ENCODE measurements at places on chromosomes 1 and 21.

GRCh38 chr1:167474191-167474641 is 44.1 kb downstream of the CD247 start:
- no peak for DNase-seq

- peak; percentile 99 for DNase-seq
Measured at GRCh38 chr1:40040511-40041465, at the start of gene CAP1. Gene CAP1, plus strand, starts transcription at chr1:40040729. Its CDS starts 18,618 bp downstream, at chr1:40059347.

DNA sequence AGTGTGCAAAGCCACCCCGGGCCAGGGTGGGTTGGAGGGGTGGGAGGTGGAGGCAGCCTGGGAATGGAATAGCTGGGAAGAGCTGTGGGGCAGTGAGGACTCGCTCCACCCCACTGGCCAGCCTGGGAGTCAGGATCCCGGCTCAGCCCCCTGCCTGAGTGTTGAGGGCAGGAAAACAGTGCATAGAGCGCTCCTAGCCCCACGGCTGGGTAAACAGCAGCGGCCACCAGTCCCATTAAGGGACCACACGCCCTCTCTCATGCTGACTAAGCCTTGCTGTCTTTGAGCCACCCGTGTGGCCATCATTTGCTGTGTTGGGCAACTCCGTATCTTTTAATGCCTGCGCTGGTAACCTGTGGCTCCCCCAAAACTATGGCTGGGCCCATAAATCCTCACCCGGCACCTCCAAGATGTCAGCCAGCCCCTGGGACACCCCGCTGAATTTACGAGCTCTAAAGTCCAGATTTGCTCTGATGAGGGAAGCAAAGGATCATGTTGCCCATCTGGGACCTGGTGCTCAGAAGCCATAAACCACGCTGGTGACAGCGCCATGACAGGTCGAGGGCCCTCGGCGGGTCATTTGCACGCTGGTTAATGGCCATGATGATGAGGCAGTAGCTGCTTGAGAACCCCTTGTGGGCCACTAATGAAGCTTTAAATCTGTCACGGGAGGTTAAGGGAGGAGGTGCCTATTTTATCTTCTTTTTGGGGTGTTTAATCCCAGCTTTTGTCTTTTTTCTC is 34.9 kb downstream of the SYF2 start:
- no peak for DNase-seq

- DNase-seq: no peak
Measured at GRCh38 chr21:43624339-43624738, 34.9 kb downstream of the HSF2BP start.

DNA sequence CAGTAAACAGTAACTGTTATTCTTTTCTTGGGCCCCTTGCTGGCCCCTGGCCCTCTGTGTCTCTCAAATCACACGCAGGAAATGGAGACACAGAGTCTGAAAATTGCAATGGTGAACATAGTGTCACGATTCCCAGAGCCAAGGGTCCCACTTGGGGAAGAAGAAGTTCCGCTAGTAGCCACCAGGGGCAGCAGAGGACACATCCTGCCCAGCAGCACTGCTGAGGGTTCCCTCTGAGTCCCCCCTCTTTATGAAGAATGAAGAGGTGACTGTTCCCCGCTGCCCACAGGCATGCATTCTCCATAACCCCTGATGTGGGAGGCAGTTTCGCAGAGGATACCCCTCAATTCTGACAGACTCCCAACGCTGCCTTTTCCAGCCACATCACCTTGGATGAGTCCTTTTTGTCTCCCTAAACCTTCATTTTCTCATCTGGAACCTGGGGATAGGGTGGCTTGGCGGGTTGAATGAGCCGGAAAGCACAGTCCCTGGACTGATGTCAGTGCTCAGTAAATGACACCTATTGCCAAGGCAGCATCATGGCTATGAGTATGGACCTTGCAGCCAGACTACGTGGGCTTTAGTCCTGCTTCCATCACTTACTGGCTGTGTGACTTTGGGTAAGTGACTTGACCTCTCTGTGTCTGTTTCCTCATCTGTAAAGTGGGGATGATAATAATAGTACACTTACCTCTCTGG is 238.0 kb upstream of the TMEM51 start:
- peak; percentile 34 for DNase-seq

GRCh38 chr1:54012008-54012325 is 6.0 kb downstream of the LDLRAD1 start:
- no peak for DNase-seq

GRCh38 chr1:177044390-177044789 is 120.1 kb downstream of the ASTN1 start:
- DNase-seq: no peak

DNA sequence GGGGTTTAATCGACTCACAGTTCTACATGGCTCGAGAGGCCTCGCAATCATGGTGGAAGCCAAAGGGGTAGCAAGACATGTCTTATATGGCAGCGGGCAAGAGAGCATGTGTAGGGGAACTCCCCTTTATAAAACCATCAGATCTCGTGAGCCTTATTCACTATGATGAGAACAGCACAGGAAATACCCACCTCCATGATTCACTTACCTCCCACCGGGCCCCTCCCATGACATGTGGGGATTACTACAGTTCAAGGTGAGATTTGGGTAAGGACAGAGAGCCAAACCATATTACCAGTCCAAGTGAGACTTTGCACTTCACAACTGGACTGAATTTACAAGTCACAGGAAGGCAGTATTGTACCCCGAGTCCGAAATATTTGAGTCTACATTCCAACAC is 73.9 kb upstream of the ANGPTL1 start:
- DNase-seq: no peak

Measured in fibroblast of skin of right biceps (primary cell).